ENCODE measurements at places on chromosomes 1 and 21.

DNA sequence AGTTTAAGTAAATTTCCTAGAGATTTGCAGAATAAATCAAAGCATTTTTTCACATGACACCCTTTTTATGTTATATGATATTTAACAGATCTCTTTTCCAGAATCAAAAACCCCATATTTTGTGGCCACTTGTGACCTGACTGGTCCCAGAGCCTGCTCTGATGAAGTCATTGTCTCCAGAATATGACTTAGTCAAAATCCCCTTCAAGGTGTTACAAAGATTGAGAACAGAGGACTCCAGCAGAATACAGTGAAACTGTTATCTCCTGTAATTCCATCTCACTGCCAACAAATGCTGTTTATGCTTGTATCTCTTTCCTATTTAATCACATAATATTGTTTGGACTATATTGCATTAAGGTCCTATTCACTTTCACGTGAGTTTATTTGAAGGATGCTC is 25.6 kb downstream of the RGS1 start:
- no peak for DNase-seq

GRCh38 chr1:241136389-241136788 is 220.6 kb downstream of the RGS7 start:
- DNase-seq = no peak

- peak; percentile 55 for DNase-seq
Measured at GRCh38 chr1:28144203-28145135, 32.0 kb downstream of the PTAFR start.

DNA sequence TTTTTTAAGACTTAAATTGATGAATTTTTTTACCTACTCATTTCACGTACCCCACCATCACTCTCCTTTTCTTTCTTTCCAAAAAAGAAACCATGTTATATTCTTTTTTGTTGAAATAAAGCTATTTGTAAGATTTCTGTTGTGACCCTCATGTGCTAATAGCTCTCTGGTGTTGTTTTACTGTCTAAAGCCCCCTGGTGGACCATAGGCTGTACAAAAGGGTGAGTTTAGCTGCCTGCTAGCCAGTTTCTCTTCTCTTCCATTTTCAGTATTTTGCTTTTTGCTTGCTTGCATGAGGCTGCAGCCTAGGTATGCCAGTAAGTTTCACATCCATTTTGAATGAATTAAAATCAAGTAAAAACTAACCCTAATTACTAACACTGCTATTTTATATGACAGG is 15.6 kb upstream of the VAMP3 start:
- DNase-seq = no peak

DNA sequence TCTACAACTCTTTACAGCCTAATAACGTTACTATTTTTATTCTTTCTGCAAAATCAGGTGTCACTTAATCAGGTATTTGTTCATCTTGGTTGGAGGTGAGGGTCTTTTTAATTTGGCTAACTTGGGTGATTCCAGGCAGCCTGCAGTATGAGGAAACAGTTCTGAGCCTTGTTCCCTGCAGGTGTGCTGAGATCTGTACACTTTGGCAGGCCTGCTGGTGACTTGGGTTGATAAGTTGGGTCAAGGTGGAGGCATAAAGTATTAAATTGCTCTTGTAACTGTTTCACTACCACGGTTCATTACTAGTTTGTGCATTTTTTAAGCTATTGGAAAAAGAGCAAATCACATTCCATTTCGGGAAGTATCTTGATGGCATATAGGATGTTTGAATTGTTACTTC is 10.0 kb downstream of the MAP3K21 start:
- no peak for DNase-seq

DNA sequence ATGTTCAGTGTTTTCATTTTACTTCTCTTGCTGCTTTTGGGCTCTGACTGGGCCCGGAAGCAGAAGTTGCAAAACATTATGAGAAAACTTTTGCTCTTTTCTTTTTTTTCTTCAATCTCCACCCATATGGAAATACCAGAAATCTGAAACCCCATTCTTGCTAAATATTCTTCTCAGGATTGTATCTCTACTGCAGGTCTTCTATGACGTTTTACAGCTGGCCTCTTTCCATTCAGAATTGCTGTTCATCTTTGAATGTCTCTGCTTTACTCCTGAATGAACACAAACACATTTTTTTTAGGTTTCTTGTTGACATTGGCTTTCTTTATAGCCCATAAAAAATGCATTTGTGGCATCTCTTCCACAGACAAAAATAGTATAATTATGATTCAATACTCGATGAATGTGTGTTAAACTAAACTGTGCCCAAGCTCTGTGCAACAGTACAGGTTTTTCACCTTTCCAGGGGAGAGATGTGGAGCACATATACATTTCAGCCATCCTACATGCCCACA is 18.8 kb downstream of the PTPRC start:
- DNase-seq = peak; percentile 89
